Cerebellar nuclear complex (tissue), 1 donor: ENCODE measurements at places on chromosomes 1 and 21.

DNA sequence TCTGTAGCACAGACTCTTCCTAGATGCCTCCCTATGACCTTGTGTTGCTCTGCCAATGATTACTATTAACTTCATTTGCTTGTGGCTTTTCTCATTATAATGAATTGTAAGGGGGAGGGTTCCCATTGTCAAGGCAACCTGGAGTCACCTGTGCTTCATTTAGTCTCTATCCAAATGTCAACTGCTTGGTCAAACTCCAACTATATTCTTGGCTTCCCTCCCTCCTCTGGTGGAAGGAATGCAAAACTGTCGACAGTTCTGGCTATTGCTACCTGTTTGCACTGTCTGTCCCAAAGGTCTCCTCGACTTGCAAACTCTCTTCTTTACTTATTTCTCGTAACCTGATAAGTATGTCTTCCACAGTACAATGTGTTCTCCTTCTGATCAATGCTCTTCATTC lies 100.3 kb downstream of the CACNA1E start:
- DNase-seq = no peak

- no peak for DNase-seq
These were observed 7.2 kb upstream of the CRABP2 start for GRCh38 chr1:156712626-156713025.

DNA sequence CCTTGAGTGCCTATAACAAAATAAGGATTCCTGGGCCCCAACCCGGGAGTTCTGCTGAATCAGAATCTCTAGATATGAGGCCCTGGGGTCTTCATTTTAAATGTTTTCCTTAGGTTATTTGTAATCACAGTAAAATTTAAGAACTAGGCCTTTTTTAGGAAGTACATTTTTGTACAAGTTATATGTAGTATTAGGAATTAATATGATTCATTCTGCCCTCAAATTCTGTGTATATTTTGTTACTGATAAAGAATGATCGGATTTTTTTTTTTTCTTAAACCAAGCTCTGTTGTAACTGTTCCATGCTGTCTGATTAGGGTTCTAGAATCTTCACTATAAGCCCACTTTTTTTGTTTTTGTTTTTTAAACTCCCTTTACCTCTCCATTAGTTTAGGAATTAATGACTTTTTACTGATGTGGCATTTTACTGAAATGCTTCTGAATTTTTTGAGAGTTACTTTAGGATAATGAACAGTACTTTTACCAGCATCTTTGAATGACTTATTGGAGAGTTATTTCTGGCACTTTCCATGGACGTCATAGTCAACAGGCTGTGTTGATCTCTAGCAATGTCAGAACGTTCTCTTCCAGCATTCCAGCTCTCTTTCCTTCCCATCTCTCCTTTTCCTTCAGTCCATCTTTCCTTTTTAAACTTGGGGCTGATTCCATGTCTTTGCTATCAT lies 48.3 kb downstream of the CLIC4 start:
- no peak for DNase-seq

DNA sequence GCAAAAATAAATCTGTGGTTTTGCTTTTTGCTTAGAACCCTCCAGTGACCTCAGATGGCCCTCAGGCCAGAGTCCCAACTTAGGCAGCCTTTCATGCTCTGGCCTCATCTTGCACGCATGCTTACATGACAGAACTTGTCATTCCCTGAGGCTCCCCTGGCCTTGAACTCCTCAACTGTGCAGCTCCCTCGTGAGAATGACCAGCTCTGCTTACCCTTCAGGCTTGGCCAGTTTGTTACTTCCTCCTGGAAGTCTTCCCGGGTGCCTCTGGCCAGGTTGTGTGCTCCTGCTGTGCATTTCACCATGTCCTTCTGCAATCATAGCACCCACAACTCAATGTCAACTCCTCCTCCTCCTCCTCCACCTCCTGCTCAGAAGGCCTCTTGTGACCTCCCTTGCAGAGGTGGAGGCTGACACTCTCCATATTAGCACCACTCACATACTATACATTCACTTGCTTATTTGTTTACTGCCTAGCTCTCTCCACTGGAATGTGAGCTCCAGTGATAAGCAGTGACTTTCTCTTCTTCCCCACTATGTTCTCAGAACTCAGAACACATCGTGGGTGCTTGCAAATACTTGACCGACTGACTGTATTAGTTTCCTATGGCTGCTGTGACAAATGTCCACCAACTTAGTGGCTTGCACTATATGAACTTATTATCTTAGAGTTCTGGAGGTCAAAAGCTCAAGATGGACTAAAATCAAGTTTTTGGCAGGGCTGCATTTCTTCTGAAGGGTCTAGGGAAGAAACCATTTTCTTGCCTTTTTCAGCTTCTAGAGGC lies 41.9 kb downstream of the RCSD1 start:
- DNase-seq = no peak

GRCh38 chr1:162966613-162967012 lies 102.5 kb upstream of the RGS4 start:
- DNase-seq = no peak

DNA sequence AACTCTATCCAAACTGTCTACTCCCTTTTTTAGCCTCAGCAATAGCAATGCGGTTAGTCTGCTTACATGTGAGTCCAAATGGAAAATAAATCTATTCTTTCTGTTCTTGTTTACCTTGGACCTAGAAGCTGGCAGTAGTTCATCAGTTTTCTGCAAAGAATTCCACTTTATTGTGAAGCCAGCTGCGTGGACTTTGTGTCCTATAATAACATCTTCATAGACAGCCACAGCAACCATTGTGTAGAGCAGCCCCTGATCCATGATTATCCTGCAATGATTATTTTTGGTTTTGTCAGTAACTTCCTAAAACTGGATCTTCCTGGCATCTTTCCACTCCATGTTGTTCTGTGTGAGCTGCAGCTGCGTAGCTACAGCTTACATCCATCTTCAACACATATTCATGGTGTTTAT lies 408.7 kb downstream of the NUF2 start:
- no peak for DNase-seq

DNA sequence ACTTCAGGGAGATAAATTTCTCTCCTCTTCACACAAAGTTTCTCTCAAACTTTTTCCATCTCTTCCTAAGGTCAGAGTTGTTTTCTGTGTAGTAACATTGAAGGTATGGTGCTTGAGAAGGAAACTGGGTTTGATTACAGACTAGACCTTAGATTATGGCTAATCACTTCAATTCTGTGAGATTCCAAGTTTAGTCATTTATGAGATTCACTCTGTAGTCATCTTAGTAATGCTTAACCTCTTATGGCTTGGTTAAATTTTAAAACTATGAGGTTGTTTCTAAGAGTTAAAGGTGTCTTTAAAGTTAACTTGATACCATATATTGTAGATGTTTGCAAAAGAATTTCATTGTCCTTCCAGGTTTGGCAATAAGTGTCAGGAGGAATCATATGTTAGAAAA lies 1092.2 kb downstream of the KCNT2 start:
- DNase-seq = no peak

DNA sequence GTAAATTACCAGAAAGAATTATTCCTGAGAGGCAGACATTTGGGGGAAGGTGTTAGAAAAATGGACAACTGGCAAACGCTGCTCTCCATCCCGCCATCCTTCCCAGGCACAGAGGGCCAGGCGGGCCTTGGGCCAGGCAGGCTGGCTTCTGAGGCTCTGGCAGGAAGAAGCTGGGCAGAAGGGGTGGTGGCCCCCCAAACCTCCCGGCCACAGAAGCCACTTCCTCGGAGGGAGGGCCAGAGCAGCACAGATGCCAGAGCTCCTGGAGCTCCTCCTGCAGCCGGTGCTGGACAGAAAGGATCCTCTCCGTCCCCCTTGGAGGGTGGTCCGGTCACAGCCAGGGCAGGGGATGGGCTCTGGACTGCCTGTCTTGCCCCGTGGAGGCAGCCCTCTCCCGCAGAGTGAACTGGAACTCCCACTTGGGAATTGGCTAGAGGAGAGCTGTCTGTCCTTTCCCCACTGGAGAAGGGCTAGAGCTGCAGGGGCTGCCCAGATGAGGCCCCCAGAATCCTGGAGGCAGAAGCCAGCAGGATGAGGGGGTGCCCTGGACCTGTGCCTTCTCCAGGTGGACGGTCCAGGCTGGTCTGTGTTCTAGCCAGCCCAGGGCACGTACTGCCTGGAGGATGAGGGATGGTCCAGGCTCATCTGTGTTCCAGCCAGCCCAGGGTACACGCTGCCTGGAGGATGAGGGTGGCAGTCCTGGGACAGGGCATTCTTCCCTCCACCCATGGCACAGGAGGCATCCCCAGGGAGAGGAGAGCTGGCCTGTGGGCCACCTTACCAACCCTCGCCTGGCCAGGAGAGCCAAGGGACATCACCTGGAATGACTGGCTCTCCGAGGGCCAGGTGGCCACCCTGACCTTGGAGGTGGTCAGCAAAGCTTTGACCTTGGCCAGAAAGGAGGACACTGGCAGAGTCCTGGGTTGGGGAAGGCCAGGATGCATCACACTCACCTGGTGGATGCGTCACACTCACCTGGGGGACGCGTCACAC lies 47.4 kb upstream of the ACTRT2 start:
- DNase-seq = no peak

GRCh38 chr1:167881069-167881468 lies 32.9 kb downstream of the ADCY10 start:
- no peak for DNase-seq

- no peak for DNase-seq
These were observed 50.9 kb upstream of the CNIH3 start for GRCh38 chr1:224565186-224565585.

DNA sequence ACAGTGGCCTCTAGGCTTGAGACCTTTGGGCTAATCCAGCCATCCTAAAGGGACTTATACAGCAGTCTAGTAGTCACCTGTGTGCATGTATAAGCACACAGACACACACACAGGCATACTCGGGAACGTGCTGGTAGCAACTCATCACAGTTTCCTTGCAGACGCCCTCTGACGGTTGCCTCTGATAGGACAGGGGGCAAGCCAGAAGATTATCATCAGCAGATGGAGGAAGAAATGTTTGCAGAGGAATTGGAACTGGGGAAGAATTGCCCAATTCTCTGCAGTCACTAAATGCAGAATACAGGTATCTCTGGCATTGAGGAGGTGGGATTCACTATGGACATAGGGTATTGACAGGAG lies 222.2 kb downstream of the C1orf94 start:
- DNase-seq = no peak

- DNase-seq = no peak
These were observed 27.0 kb upstream of the ZFP69B start for GRCh38 chr1:40423264-40423642.

- no peak for DNase-seq
These were observed 118.8 kb downstream of the SIPA1L2 start for GRCh38 chr1:232511172-232511571.

DNA sequence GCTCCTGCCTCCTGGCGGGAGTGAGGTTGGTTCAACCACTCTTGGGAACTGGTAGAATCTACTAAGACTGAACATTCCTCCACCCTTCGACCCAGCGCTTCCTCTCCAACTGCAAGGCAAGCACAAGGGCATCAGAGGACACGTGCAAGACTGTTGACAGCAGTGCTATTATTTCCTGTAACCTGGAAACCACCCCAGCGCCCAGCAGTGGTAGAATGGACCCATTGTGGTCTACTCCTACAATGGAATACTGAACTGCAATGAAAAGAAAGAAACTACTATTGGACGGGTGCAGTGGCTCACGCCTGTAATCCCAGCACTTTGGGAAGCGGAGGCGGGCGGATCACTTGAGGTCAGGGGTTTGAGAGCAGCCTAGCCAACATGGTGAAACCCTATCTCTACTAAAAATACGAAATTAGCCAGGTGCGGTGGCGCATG lies 33.0 kb upstream of the TARDBP start:
- no peak for DNase-seq

- no peak for DNase-seq
These were observed 178.5 kb upstream of the LMO4 start for GRCh38 chr1:87150143-87150542.

GRCh38 chr1:200334661-200335256 lies 75.1 kb downstream of the ZNF281 start:
- no peak for DNase-seq

DNA sequence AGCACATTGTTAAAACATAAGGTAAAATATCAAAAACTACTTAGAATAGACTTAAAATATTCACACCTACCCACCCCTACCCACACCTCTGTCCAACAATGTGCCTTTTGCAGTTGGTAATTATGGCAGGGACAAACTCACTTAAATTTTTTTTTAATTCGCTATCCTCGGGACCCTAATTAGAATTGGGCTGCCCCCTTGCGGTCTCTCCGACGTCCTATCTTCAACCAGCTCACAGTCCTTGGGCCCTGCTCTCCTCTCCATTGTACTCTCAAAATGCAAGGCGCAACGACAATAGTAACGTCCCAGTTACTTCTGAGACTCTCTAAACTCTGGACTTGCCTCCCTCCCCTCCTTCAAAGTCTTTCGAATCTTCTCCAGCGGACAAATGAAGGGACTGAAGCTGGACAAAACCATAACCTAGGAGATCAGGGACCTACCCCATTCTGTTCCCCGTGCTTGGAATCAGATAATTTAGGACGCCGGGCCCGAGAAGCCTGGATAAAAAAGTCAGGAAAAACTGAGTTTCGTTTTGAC lies 1.1 kb upstream of the CIART start:
- peak; percentile 20 for DNase-seq

DNA sequence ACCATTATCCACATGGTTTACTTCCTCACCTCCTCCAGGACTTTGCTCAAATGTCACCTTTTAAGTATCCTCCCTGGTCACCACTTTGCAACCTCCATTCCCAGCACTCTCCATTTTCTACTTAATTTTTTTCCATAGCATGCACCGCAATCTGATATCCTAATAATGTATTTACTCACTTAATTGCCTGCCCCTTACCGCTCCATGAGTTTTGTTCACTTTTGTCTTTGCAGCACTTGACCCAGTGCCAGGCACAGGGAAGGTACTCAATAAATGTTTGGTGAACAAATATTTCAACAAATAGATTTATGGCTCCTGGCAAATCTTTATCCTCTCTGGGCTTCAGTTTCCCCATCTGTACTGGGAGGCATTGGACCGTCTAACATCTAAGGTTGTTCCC lies 53.6 kb downstream of the UBE2T start:
- no peak for DNase-seq

DNA sequence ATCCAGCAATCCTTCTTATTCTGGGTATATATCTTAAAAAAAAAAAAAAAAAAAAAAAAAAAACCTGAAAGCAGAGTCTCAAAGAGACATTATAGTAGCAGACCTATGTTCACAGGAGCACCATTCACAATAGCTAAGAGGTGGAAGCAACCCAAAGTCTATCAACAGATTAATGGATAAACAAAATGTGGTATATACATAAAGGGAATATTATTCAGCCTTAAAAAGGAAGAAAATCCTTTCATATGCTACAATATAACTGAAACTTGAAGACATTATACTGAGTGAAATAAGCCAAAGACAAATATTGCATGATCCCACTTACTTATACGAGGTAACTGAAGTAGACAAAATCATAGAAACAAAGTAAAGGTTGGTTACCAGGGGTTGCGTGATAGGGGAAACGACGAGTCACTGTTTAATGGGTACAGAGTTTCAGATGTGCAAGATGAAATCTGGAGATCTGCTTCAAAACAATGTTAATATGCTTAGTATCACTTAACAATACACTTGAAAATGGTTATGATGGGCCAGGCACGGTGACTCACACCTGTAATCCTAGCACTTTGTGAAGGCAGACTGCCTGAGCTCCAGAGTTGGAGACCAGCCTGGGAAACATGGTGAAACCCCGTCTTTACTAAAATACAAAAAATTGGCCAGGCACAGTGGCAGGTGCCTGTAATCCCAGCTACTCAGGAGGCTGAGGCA lies 29.5 kb downstream of the PIK3R3 start:
- DNase-seq = no peak
